ENCODE measurements at places on chromosomes 3 and 15.

GRCh38 chr3:11134794-11135193, 19.5 kb upstream of the HRH1 start:
- DNase-seq: no peak

DNA sequence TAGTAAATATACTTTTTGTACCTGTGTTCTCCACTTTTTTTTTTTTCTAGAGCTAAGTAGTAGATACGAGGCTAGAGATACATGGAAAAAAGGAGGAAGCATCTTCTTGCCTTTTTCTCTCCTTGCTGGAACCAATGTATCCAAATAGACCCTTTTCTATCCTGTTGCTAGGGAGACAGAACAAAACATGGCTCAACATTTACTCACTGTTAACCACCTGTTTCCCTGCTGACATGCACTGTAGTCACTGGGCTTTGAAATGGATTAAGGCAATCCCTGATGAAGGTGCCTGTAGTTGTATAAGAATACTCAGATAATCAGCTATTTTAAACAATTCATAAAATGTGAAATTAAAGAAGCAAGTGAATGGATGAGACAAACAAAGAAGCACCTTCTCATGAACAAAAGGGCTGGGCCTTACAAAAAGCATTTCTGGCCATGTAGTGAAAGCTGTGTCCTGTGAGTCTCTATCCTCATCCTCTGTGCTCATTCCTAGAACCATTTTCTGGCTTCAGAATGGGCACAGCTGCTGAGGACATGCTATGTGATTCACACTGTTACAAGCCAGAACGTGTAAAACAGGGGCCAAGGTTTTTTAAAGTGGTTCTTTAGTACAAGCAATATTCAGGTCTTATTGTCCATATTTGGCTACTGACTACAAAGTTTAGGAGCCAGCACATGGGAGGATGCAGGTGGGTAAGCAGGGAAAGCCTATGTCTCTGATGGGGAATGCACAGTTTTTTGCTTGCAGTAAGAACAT, 100.4 kb upstream of the NDN start:
- no peak for DNase-seq

GRCh38 chr15:61032600-61033286, 196.4 kb downstream of the RORA start:
- DNase-seq: peak; percentile 31

- DNase-seq: no peak
These were observed 52.7 kb upstream of the SPTSSB start for GRCh38 chr3:161423911-161424522.

GRCh38 chr3:25508901-25509300, 80.8 kb downstream of the RARB start:
- no peak for DNase-seq

DNA sequence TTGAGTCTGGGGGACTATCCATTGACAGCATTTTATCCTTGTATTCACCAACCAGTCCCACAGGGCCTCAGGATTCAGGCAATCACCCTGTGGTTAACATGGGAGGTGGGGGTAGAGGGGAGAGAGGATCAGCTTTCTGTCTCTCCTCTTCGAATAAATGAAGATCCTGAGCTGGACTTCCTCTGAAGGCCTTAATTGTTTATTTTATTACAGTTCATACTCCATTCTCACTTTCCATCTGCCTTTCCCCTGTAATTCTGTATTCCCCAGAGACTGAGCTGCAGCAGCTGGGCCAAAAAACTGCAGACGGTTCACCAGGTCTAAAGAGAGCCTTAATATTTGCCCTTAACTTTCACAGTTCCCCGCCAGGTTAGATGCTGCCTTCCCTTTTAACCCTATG, 11.9 kb downstream of the TAGLN3 start:
- no peak for DNase-seq

DNA sequence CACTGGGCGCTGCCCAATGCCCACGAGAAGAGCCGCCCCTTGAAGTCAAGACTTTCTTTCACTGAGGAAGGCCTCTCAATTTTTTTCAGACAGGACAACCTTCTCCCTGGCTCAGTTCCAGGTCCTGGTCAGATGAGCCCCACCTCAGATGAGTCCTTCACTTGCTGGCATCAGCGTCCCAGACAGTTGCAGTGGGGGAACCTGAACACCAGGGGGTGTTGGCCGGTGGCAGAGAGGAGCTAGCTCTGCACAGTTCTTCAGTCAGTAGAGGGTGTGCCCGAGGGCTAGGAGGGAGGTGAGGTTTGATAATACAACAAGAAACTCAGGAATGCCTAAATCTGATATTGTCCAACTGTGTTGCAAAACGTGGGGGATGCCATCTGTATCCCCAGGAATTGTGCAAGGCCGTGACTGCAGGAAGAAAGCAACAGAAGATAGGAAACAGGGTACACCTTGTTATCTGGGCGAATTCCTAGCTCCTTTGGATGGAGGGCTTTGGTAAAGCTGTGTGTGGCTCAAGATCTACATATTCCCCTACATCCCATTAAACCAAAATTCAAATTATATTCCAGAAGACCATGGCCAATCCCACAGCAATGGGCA, 34.3 kb downstream of the CCR3 start:
- peak; percentile 61 for DNase-seq

DNA sequence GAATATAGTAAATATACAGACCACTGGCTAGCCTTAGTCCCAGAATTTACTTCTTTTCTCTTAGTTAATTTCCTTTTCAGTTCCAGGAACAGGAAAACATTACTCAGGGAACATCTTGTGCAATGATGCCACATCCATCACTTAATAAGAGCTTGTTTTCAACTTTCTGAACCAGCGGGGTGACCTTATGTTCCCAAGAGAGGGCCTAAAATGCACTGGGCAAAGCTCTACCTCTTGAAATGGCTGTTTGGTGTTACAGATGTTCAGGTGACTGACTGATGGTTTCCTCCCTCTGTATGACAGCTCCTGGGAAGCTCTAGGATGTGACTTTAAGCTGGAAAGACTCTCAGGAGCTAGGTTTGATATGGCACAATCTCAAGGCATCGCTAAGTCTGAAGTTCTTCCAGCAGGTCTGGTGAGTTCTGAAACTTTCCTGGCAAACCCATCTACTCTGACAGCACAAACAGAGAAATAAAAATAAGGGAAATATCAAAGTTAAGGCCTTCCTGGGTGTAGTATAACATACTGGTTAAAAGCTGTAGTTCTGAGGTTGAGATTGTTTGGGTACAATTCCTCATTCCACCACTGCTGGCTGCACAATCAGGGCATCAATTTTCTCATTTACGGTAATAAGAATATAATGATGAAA, 98.6 kb downstream of the ZIC1 start:
- DNase-seq: no peak
